ENCODE measurements at places on chromosomes 7 and 10. TPM values are rescaled to one million over a fixed set of nuclear protein-coding genes. Genes with fewer than 3 reads are reported as not detected.
A peak's percentile ranks its signal among the peaks of the same experiment; 100 is the strongest.

DNA sequence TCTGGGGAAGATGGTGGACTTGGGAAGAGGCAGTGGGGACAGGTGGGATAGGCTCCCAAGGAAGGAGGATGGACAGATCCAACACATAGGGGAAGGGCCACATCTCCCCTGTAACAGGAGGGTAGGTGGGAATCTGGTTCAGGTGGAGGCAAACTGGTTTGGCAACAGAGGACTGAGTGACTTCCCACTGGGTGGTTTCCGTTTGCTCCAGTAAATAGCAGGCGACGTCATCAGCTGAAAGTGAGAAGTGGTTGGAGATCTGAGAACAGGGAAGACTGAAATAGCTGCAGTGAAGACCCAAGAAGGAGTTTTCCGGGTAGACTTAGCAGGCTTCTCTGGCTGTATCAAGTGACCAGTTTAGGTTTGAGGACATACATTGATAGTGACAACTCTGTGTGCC lies 504.4 kb downstream of the GALNT17 start:
- H3K36me3 ChIP-seq, result no peaks in the 10 kb centered on the region
- no peak overlapping the region for H3K4me3 ChIP-seq
- no peak overlapping the region for H3K27ac ChIP-seq
- no peak for DNase-seq
- H3K4me1 ChIP-seq, result no peaks in the 10 kb centered on the region

The ALOX5 gene
- 0.56 TPM for total RNA-seq

DNA sequence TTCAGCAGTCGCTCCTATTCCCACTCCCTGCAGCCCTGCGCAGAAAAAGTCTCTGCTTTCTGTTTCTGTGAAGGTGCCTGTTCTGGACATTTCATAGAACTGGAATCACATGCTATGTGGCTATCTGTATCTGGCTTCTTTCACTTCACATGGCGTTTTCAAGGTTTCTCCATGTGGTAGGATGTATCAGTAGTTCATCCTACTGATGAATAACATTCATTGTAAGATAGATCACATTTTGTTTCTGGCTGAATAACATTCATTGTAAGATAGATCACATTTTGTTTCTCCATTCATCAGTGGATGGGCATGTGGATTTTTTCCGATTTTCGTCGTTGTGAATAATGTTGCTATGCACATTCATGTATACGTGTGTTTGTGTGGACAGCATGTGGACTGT lies 44.5 kb downstream of the HSPA12A start:
- no peak overlapping the region for H3K4me3 ChIP-seq
- no peak for DNase-seq
- no peaks in the 10 kb centered on the region for H3K36me3 ChIP-seq
- H3K27ac ChIP-seq, result no peak overlapping the region
- peaks cover 33% of the 10 kb centered on the region for H3K27me3 ChIP-seq
- no peaks in the 10 kb centered on the region for H3K4me1 ChIP-seq

DNA sequence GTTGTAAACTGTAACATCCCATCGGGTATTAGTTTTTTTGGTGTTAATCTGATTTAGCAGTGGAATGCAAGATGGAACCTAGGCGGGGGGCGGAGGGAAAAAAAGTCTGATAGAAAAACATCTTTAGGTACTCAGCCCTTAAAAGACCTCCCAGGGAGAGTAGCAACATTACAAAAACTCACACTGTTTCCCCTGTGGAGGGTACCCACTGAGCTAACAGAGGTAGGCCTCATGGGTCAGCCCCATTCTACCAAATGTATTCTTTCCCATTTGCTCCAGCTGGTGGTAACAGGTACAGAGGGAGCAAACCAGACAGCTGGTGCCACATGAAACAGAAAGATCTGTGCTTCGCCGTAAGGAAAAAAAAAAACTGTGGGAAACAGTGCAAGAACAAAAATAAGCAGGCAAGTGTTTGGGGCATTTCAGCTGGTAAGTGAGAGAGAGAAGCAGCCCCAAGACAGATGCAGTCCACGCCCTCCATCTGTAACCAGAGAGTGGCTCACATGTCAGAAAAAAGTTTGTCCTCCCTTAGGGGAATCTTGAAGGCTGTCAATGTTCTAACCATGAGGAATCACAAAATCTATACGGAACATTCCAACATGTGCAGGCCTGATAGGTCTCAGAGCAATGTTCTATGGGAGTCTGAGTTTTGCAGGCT lies 65.3 kb downstream of the HOXA1 start:
- no peaks in the 10 kb centered on the region for H3K27me3 ChIP-seq
- no peaks in the 10 kb centered on the region for H3K36me3 ChIP-seq
- no peak overlapping the region for H3K27ac ChIP-seq
- H3K4me1 ChIP-seq, result peaks cover 21% of the 10 kb centered on the region

The OR2A12 gene
- not detected for total RNA-seq

- H3K36me3 ChIP-seq, result no peaks in the 10 kb centered on the region
- no peak overlapping the region for H3K27ac ChIP-seq
- peaks cover 16% of the 10 kb centered on the region for H3K27me3 ChIP-seq
Observed at GRCh38 chr7:150909200-150909995, 57.1 kb downstream of the AOC1 start.

- H3K36me3 ChIP-seq, result peaks cover 17% of the 10 kb centered on the region
- no peak for DNase-seq
- no peak overlapping the region for H3K4me3 ChIP-seq
- peak overlapping the region; percentile 10 for H3K27ac ChIP-seq
- H3K27me3 ChIP-seq, result no peaks in the 10 kb centered on the region
Observed at GRCh38 chr7:91949221-91950009, 8.8 kb downstream of the AKAP9 start.

Data from activated CD8-positive, alpha-beta T cell treated with anti-CD3 and anti-CD28 coated beads for 36 hours (primary cell).